ENCODE measurements at places on chromosomes 6 and 20. TPM values are rescaled to one million over a fixed set of nuclear protein-coding genes. Genes with fewer than 3 reads are reported as not detected.

GRCh38 chr20:2817341-2817726 is 1.2 kb downstream of the TMEM239 start:
- no peak for DNase-seq

GRCh38 chr6:111861431-111861885 is 11.8 kb downstream of the FYN start:
- DNase-seq = no peak

GRCh38 chr6:114558153-114558552 is 215.3 kb upstream of the HS3ST5 start:
- DNase-seq = no peak

- no peak for DNase-seq
Observed at GRCh38 chr20:24608926-24609667, 139.7 kb downstream of the SYNDIG1 start.

DNA sequence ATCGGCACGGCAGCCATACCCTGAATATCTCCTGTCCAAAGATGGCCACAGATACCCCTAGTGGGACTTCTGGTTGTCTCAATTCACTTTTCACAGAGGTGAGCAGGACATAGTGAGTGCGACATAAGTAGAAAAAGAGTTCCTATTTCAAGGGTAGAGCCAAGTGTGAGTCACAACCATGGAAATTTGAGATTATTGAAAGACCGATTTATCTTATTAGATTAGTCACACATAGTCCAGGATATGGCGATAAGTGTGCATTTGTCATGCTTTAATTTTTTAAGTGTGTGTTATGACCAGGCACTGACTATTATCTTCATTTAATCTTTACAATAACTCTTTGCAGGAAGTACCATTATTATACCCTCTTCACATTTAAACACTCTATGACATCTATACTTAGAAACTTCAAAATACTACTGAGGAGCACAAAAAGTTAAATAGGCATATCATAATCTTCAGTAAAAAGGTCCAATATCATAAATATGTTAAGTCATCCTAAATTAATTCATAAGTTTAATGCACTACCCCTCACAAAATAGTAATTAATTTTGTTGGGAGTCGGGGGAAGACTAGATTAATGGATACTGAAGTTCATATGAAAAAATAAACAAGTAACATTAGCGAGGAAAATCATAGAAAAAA is 13.4 kb upstream of the TNFAIP3 start:
- no peak for DNase-seq

DNA sequence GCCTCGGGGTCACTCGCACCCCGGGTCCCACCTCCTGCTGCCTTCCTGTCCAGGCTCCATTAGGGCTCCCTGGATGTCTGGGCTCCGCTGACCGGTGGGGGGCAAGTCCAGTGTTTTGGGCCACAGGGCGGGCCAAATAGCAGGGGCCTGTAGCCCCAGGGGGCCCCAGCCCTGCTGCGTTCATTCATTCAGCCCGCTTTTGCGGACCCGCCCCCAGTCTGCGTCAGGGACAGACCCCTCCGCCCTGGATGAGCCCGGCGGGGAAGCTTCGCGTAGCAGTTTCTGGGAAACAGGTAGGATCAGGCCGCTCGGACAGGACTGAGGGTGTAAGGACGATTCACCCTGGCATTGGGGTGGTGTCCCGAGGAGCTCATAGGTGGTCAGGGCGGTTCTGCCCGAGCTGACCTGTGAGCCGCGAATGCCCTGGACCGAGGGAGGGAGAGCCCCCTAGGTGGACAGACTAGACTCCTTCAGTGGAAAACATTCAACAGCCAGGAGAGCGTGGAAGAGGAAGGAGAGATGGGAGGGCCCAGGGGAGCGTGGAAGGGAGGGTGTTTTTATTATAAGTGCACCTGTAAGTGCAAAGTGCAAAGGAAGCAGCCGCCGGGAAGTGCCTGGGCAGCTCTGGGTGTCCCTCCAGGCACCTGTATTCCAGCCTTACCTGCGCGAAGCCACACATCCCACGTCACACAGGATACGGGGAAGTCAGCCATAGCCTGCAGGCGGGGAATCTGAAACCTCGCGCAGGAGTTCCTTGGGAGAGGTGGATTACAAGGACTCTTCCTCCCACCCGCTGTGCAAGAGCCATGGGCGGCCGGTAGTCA is 662 bp downstream of the ENTPD6 start:
- no peak for DNase-seq

GRCh38 chr6:33677143-33677660 is 34.3 kb downstream of the UQCC2 start:
- no peak for DNase-seq

GRCh38 chr6:15430931-15431405 is 185.1 kb downstream of the JARID2 start:
- no peak for DNase-seq

Gene SLC22A7
- total RNA-seq = not detected

Gene NKX2-2
- not detected for total RNA-seq

Gene ADAM33
- total RNA-seq = 12.2 TPM

DNA sequence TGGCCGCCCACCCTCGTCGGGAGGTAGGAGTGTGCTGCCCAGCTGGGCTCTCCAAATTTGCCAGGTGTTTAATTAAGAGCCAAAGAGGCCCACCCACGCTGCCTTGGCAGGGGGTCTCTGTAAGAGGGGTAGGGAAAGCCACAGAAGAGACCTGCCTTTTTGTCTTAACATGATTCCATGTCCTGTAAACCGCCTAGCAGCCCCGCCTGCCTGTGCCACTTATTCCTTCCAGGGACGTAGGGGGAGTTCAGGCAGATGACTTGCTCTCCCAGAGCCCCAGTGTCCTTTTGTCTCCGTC is 2.1 kb downstream of the FAM210B start:
- no peak for DNase-seq

Gene KCNK16
- total RNA-seq = not detected

Gene SFTA2
- not detected for total RNA-seq

Gene CFAP206
- 0.25 TPM for total RNA-seq

Gene WFDC10B
- not detected for total RNA-seq

DNA sequence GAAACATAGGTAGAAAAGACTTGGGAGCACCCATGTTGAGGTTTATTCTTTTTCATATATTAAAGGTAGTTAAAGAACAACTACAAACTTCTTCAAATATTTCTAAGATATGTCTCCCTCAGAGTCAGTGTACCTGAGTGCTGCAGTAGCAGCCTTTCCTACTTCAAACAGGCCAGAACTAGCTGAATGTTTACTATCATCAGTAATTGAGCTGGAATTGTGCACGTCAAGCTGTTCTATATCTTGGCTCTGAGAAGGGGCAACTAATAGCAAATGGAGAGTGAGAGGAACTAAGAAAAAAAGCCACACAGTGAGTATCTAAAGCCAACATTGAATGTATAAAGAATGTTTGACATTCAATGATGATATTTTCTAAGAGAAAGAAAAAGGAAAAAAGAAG is 21.7 kb downstream of the MTCL3 start:
- DNase-seq = no peak

DNA sequence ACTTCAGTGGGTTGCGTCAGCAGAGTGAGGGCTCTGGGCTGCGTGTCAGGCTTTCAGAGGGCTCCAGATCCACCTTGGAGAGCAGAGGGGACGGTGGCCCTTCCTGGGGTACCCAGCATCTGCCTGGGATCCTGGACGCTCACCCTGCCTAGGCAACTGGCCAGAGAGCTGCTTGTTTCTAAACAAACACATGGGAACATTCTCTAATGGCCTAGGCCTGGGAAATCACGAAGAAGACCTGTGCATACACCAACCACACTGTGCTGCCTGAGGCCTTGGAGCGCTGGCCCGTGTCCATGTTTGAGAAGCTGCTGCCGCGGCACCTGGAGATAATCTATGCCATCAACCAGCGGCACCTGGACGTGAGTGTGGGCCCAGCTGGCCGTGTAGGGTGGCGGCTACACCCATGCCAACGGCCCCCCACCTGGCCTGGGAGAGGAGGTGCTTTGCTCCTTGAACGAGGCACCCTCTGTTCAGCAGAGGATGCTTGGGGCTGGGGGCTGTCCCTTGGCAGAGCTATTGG is 32.2 kb downstream of the PYGB start:
- DNase-seq = peak; percentile 54

DNA sequence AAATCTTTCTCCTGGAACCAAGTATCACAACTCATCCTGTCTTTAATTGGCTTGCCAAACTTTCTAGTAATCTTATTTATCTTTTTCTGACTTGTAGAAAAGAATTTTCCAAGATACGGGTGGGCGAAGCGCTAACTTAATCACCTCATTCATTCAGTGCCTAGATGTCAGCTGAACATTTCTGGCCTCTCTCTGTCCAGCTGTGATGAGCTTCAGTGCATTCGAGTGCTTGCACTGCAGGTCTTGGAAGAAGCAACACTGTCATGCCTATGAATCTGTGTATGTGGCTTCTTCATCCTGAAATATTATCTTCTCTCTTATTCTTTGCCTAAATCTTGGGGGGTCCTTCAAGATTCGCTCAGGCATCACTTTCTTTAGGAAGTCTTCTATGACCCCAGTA is 16.3 kb upstream of the ENPP1 start:
- DNase-seq = no peak

Gene CLPSL2
- total RNA-seq = not detected

DNA sequence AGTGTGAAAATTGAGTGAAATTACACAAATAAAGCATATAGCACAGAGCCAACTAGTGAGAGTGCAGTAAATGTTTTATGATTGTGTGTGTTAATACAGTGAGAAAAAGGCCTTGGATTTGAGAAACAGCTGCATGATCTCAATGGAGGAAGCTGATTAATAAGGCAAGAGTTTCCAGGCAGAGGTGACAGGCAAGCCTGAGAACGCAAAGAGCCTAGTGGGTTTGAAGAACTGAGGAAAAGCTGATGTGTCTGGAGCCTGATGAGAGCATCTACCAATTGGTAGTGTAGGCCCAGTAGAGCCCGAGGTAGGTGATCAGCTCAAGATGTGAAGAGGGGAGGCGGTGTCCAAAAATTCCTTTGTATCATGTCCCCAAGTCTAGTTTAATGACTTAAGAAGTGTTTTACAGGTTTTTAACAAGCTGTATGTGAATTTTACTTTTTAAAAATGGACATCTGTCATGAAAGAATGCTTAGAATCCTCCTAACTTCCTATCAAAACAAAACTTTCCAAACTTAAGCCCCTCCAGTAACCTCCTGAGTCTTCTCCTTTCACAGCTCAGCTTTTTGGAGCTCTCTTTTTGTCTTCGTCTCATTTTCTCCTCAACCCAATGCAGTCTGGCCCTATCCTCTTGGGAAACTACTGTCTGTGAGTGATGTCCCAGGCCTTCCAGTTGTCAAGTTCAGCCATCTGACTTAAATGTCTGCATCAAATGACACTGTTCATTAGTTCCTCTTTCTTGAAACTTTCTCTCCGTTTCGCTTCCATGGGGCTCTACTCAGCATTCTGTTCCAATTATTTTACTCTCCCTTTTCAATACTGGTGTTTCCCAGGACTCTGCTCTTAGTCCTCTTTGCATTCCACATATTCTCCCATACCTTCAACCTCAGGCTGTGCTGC is 1.2 kb downstream of the CDC40 start:
- DNase-seq = no peak

- no peak for DNase-seq
Observed at GRCh38 chr6:3205913-3206312, 21.5 kb downstream of the TUBB2B start.

GRCh38 chr20:54140486-54140885 is 33.3 kb downstream of the CYP24A1 start:
- no peak for DNase-seq

Gene XKR7
- total RNA-seq = not detected

Gene SEMG1
- total RNA-seq = not detected
